ENCODE measurements at places on chromosomes 5 and 9.

GRCh38 chr5:39151745-39152144 lies 67.6 kb downstream of the FYB1 start:
- DNase-seq = no peak

GRCh38 chr5:99099691-99100090 lies 170.9 kb upstream of the CHD1 start:
- no peak for DNase-seq

GRCh38 chr5:171351536-171352073 lies 36.0 kb upstream of the NPM1 start:
- no peak for DNase-seq

- no peak for DNase-seq
These were observed 215.6 kb downstream of the SYK start for GRCh38 chr9:91017245-91017644.

DNA sequence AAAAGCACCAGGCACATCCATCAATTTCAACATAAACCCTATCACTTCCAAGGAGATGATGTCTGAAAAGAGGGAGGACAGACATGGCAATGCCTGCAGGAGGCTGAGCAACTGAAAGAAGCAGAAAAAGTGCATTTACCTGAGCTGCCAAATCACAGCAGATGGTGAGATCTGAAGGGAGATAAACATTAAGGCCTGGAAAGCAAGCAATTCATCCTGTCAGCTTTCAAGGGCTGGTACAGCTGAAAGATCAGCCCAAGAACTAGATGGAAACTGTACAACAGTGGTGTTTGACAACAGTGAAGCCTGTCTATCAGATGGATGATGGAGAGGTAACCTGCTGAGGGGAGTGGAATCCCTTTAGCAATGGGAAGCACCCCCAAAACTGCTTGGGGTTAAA lies 433.2 kb upstream of the ZNF608 start:
- DNase-seq = no peak

DNA sequence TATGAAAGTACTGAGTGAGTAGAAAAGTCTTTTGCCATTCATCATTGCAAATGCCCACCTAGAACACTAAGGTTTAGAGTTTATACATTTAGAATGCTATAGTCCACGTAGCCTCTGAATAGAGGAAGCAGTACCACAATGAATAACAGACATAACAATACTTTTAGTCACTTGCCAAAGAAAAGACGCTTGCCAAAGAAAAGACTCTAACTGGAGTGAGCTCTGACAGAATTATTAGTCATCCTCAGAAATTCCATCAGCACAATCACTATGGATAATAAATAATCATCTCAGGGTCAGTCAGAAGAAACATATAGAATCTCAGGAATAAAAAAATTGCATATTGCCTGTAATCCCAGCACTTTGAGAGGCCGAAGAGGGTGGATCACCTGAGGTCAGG lies 168.5 kb upstream of the TARS1 start:
- DNase-seq = no peak

- no peak for DNase-seq
These were observed 93.9 kb downstream of the GALNT10 start for GRCh38 chr5:154284433-154284832.

- no peak for DNase-seq
These were observed 214.6 kb downstream of the SREK1 start for GRCh38 chr5:66358741-66359140.

DNA sequence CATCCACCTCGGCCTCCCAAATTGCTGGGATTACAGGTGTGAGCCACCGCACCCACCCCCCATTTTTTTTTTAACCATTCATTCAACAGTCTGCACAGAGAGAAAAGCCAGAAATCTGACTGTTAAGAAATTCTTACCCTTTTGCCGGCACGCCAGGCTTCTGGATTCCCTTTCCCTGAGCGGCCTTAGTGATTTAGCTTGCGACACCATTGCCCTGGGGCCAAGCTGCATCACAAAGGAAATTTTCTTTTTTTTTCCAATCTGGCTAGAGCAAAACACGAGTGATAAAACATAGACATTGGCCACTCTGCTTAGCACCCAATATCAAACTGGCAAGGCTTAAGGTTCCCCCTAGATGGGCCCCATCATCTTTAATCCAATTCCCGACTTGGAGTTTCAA lies 21.2 kb upstream of the ATOSB start:
- DNase-seq = no peak

DNA sequence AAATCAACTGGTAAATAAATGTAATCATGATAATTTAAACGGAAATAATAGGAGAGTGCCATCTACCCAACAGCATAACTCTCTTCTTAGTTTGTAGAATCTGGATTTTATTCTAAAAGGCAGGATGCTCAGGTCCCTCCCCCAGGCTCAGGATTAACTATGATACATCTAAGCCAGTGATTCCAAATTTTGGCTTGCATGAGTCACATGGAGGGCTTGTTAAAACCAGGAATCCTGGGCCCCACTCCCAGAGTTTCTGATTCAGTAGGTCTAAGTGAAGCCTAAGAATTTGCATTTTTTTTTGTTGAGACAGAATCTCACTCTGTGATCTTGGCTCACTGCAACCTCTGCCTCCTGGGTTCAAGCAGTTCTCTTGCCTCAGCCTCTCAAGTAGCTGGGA lies 62.3 kb upstream of the ZFR start:
- no peak for DNase-seq

- DNase-seq = no peak
These were observed 215.4 kb upstream of the CTNND2 start for GRCh38 chr5:12119657-12120056.

GRCh38 chr5:154758493-154758892 lies 3.3 kb downstream of the LARP1 start:
- DNase-seq = no peak

- DNase-seq = no peak
These were observed 88.9 kb downstream of the AMBP start for GRCh38 chr9:113989017-113989713.

DNA sequence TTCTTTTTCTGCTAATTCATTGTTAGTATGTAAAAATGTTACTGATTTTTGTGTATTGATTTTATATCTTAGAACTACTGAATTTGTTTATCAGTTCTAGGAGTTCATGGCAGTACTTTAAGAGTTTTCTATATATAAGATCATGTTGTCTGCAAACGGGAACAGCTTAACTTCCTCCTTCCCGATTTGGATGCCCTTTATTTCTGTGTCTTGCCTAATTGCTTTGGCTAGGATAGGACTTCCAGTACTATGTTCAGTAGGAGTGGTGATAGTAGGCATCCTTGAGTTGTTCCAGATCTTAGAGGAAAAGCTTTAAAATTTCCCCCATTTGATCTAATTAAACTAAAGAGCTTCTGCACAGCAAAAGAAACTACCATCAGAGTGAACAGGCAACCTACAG lies 20.1 kb downstream of the RCL1 start:
- DNase-seq = no peak

DNA sequence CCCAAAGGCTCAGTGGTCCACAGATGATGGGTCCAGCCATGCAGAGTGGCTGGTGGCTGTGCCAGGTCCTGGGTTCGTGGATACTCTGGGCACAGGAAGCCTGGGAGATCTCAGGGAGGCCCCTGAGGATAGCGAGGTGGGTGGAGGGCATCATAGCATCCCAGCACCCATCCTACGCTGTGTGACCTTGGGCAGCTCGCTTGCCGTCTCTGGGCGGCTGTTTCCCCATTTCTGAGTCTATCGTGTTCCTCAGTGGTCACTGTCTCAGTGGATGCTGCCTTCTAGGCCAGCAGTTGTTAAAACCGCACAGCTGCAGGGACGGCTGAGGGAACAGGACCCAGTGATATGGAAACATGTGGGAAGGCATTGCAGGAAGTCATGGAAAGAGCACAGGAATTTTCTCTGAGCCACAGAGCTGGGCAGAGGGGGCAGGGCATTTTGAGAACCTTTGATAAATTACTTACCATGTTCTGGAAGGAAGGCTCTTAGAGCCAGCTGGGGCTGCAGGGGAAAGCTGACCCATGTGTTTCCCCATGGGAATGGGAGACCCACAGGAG lies 86.4 kb upstream of the COL5A1 start:
- DNase-seq = no peak

DNA sequence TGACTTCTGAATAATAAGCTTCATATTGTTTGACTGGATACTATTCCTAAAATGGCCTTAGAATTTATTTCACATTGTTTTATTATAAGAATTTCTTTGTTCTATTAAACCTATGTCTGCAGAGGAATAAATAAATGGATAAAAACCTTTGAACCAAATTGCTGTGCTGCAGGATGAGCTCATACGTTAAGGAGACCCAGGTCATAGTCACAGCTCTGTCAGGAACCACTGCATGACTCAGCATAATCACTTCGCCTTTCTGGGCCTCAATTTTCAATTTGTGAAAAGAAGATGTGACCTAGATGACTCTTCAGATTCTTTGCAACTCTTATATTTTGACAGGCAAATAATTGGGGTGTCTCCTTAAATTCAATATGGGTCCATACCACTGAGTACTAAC lies 36.7 kb upstream of the HMHB1 start:
- DNase-seq = no peak

DNA sequence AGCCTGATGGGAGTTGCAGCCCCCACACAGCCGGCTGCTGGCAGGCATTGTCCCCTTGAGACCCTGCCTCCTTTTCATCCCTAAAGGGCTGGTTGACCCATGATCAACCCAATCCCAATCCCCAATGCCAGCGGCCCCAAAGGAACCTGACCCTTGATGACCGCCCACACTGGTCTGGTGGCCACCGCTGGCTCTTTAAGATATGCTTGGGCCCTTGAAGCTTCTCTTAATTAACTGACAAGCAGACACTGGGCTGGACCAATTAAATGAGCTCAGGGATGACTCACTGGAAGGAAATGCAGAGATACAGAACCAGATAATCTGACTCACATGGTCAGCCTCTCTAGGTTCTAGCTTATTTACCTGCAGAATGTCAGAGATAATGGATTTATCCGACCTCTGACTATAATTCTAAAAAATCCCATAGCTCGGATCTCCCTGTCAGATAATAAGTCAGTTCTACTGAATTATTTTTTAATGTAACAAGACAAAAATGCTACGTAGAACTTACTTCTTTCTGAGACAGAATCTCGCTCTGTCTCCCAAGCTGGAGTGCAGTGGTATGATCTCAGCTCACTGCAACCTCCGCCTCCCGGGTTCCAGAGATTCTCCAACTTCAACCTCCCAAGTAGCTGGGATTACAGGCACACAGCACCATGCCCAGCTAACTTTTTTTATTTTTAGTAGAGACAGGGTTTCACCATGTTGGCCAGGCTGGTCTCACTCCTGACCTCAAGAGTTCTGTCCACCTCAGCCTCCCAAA lies 11.1 kb upstream of the MLANA start:
- DNase-seq = no peak

DNA sequence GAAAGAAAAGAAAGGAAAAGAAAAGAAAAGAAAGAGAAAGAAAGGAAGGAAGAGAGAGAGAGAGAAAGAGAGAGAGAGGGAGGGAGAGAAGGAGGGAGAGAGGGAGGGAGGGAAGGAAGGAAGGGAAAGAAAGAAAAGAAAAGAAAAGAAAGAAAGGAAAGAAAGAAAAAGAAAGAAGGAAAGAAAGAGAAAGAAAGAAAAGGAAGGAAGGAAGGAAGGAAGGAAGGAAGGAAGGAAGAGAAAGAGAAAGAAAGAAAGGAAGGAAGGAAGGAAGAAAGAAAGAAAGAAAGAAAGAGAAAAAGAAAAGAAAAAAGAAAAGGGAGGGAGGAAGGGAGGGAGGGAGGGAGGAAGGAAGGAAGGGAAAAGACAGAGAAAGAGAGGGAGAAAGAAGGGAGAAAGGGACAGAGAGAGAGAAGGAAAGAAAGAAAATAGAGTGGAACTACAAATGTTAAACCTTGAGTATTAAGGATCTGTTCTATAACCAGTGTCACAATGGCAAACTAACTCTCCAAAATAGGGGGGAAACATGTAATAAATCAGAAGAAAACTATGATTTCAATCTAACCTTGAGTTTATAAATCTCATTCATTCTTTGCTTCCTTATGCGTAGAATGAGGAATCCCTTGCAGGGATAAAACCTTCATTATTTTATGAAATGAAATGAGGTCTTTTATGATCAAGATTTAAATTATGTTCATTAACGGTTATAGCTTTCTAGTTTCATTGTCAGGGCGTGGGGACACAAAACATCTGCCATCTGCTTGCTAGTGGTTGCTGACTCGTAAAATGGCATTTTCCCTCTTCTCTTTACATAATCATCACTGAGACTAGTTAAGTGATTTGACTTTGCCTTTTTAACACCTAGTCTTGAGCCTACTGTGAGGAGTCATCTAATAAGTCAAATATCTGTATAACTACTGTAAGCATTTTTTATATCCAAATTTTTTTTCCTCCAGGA lies 40.7 kb upstream of the RAD23B start:
- DNase-seq = no peak

GRCh38 chr9:109742776-109743348 lies 37.1 kb upstream of the PALM2AKAP2 start:
- no peak for DNase-seq

- no peak for DNase-seq
These were observed 65.2 kb downstream of the MCCC2 start for GRCh38 chr5:71652349-71652748.

DNA sequence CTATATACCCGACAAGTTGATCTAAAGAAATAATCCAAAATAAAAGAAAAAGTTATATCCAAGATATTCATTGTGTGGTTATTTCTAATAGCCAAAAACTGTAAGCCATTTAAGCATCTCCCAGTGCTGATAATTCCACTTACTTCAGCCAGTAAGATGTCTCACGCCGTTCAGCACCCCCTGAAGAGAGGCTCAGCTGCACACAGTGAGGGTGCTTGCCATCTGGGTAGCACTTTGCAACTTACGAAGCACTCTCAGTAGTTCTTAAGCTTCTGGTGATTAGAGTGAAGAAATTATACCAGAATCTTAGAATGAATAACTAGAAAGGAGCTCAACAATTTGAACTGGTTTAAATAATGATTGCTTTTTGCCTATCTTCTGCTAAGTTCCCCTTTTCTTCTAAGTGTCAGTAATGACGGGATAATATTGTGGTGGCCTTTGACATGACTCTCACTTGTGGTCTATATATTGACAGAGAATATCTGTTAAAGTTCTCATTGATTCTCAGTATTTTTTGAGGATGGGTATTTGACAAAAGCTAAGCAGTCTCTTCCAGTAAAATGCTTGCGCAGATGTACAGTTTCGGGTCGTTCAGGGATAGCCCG lies 26.2 kb upstream of the LTC4S start:
- DNase-seq = no peak

DNA sequence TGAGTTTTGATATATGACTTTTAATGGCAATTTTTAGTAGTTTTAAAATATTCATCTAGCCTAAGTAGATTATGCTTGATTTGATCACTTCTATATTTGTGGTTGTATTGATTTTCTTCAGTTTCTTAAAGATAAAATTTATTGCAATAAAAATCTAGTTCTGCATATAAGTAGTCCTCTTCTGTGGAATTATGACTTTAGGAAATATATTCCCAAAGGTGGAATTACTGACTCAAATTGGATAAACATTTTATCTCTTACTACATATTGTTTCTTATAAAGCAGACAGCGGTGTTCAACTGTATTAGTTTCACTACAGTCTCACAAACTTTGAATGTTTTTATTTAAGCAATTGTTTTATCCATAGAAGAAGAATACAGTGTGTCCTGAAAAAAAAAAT lies 883.0 kb upstream of the SEMA6A start:
- DNase-seq = no peak

GRCh38 chr9:13387734-13388067 lies 108.2 kb upstream of the MPDZ start:
- no peak for DNase-seq

GRCh38 chr5:168477060-168477459 lies 9.2 kb upstream of the RARS1 start:
- no peak for DNase-seq

- DNase-seq = no peak
These were observed 7.5 kb downstream of the HSPA5 start for GRCh38 chr9:125233678-125234077.
